ENCODE measurements at places on chromosomes 12 and 14.
A peak's percentile ranks its signal among the peaks of the same experiment; 100 is the strongest.

GRCh38 chr14:36580141-36580855 is 2.1 kb downstream of the NKX2-8 start:
- no peak for DNase-seq

GRCh38 chr14:89625244-89625713 is 208.2 kb upstream of the FOXN3 start:
- peak; percentile 76 for DNase-seq

GRCh38 chr12:54060975-54061778 is 7.5 kb downstream of the HOXC4 start:
- peak; percentile 35 for DNase-seq

- DNase-seq, result peak; percentile 96
Observed at GRCh38 chr14:92540472-92541048, 27.0 kb downstream of the RIN3 start.

DNA sequence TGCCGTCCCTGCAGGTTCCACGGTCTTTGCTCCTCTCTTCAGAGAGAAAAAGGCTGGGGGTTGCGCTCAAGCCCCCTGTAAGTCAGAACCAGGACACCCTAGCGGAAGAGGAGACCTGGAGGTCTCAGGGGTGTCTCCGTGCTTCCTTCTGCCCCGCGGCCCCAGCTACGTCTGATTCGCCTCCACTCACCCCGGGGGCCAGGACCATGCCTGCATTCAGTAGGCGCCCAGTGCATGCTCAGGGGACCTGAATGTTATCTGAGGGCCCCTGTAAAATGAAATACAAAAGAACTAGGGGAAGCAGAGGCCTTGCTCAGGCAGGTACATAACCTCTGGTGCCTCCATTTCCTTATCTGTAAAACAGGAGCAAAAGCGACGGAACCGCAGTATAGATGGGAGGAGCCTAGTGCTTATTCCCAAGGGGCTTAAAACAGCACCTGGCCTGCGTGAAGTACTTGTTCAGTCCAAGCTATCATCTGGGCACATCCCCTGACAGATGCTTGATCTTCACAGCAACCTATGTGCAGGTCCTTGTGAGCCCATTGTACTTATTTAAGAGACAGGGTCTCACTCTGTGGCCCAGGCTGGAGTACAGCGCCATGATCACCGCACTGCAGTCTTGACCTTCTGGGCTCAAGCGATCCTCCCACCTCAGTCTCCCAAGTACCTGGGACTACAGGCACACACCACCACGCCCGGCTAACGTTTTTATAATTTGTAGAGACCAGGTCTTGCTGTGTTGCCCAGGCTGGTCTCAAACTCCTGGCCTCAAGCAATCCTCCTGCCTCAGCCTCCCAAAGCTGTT is 110.3 kb upstream of the NCOR2 start:
- no peak for DNase-seq

DNA sequence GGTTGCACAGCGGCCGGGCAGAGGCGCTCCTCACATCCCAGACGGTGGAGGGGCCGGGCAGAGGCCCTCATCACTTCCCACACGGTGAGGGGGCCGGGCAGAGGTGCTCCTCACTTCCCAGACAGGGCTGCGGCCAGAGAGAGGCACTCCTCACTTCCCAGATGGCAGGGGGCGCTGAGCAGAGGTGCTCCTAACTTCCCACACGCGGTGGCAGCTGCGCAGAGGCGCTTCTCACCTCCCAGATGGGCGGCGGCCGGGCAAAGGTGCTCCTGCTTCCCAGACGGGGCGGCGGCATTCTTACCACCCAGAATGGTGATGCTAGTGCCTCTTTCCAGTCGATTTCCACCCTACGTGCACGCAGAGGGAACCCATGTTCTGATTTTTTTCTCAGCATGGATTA is 304.4 kb downstream of the RGS6 start:
- no peak for DNase-seq

GRCh38 chr12:19451196-19451595 is 11.9 kb downstream of the AEBP2 start:
- no peak for DNase-seq

DNA sequence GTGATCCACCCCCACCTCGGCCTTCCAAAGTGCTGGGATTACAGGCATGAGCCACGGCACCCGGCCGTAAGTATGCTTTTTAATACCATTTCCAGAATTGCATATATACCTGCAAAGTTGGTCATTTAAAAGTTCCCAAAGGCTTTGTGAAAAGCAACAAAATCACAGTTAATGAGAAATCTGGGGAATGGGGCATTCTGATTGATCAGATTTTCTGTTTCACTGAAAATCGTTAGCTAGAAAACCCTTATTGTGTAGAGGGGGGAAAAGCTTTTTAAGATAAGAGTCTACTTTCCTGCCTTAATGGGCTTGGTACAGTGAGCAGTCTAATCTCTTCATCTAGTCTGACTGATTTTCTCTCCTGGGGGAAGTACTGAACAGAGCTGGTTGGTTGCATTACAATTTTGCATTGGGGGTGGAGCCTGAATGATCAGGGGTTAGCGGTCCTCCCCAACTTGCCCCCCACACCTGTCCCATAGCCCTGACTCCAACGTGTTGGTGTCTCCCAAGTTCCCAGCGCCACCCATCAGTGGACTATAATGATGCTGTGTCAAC is 23.8 kb downstream of the IL31 start:
- no peak for DNase-seq

DNA sequence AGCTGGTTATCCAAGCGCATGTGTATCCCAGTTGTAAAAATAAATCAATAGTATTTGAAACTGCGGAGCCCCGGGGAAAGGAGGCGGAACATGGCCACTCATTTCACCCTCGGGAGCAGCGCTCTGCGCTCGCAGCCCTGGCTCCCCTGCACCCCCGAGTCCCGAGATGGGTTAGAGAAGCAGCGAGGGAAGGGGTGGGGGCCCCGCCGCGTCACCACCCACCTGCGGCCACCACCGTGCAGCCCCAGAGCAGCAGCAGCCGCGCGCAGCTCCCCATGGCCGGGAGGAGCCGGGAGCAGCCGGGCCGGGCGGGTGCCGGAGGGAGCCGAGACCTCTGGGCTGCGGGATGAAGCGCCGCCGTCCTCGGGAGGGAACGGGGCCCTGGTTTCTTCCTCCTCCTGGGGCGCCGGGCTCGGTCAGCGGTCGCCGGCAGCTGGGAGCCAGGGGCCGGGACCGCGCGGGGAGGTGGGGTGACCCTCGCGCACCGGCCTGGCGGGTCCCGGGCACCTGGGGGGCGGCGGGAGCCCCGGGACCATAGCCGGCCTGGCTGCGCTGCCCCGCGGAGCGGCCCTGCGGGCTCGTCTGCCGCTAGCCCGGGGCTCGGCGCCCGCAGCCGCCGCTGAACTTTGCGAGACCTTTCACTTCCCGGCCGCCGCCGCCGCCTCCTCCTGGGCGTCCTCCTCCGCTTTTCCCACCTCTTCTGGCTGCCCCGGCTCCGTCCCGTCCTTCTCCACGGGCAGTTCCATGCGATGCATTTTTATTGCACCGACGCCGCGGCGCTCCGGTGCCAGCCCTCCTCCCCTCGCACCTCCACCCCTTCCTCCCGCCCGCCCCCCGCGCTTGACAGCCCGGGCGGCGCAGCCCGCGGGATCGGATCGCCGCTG is at the start of gene NTN4:
Gene NTN4 (minus strand): TSS at position 732 of the 884 bp plus-strand sequence. CDS start 455 bp downstream, at position 277.
- peak; percentile 66 for DNase-seq

DNA sequence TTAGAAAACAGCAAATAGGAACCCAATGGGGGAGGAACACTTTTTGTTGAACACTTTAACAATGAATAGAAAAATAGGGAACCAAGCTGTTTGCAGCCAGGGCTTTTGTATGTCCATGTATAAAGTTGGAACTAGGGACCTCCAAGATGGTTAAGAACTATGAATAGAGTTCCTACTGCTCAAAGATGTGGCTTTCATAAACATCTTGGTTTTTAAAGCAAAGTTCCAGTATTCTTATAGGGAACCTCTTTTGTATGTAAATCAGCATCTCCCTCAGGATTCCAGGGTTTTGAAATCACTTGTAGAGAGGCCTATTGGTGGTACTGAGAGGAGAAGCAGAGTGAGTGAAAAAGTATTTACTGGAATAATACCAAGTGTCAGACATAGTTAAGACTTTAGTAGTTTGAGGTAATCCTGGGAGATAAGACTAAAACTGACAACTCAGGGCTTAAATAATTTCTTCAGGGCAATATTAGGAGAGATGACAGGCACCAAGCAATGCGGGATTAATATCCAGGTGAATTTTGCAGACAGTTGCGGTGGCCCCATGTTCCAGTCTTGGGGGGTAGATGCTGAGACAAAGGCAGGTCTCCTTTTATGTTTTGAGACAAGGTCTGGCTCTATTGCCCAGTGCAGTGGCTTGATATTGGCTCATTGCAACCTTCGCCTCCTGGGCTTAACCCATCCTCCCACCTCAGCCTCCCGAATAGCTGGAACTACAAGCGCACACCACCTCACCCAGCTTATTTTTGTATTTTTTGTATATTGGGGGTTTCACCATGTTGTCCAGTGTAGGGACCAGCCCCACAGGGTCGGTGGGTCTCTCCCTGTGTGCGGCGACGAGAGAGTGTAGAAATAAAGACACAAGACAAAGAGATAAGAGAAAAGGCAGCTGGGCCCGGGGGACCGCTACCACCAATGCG is 10.4 kb upstream of the EID3 start:
- no peak for DNase-seq

- DNase-seq, result peak; percentile 67
Observed at GRCh38 chr12:12506496-12506890, 56.2 kb downstream of the DUSP16 start.

GRCh38 chr14:67444395-67444794 is 32.4 kb upstream of the PLEK2 start:
- no peak for DNase-seq

- no peak for DNase-seq
Observed at GRCh38 chr12:8953773-8954402, 4.4 kb upstream of the M6PR start.

- DNase-seq, result no peak
Observed at GRCh38 chr14:75822522-75823141, 159.2 kb downstream of the TGFB3 start.

- DNase-seq, result no peak
Observed at GRCh38 chr12:27498149-27498548, 25.9 kb upstream of the PPFIBP1 start.

DNA sequence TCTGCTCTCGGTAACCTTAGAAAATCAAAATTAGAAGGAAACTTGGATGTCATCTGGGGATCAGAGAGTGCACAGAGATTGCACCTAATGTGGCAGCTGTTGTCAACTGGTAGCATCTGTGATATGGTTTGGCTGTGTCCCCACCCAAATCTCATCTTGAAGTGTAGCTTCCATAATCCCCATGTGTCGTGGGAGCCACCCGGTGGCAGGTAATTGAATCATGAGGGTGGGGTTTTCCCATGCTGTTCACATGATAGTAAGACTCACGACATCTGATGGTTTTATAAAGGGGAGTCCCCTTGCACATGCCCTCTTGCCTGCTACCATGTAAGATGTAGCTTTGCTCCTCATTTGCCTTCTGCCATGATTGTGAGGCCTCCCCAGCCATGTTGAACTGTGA is 127.7 kb upstream of the SRRM4 start:
- no peak for DNase-seq

DNA sequence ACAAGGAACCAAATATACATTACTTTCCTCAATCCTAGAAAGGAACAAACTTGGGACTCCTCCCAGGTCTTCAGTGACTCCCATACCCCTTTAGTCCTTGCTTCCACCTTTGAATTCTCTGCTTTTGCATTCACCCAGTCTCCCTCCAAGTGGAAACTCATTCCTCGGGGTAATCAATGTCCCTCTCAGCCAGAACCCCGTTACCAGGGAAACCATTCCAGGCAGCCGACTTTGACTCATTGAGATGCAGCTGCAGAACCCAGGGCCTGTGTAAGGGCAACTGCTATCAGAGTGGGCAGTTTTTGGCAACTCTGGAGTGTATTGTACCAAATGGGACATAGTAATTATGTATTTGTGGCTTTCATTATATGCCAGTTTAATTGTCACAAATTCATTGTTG is 186.2 kb downstream of the NRXN3 start:
- DNase-seq, result no peak

DNA sequence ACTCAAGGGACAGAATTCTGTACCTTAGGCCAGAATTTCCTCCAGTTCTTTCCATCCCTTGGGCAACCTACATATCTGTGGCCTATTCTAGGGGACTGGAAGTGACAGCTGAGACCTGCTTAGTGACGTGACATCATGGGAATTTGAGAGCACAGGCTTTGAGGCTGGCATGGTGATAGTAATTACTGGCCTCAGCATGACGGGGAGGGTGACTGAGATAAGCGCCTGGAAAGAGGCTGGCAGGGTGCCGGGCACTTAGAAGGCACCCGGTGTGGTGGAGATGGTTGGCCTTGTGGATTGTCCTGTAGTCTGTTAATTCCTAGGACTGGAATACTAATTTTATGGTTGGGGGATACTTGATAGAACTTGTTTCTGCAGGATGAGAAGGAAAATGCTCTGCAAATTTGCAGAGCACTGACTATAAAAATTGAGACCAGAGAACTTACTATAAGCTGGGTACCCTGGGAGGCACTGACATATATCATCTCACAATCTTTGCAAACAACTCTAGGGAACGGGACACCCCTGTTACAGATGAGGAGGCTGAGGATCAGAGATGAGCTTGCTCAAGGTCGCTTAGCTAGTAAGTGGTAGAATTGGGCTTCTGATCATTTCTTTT is 42.2 kb upstream of the TBX3 start:
- no peak for DNase-seq
